Activated CD4-positive, alpha-beta T cell treated with anti-CD3 and anti-CD28 coated beads, Interleukin-2, amount 10 ng/mL, durations not matched to agents 24 days and 14 days (primary cell): ENCODE measurements at places on chromosomes 2 and 18. TPM values are rescaled to one million over a fixed set of nuclear protein-coding genes. Genes with fewer than 3 reads are reported as not detected.

Gene ZNF516
- 0.85 and 1.6 TPM in 2 replicates for total RNA-seq

Gene ABCG5
- total RNA-seq: not detected in 2 replicates

Gene DYSF
- 0.36 TPM in 1 of 2 replicates, not detected in the other for total RNA-seq

Gene GTF2A1L
- total RNA-seq: not detected in 2 replicates

Gene ACTG2
- total RNA-seq: not detected in 2 replicates

Gene ACADL
- not detected in 2 replicates for total RNA-seq

Gene LBX2
- total RNA-seq: 0.36 and 0.40 TPM in 2 replicates

Gene LRP1B
- not detected in 2 replicates for total RNA-seq

Gene NCKAP5
- not detected in 2 replicates for total RNA-seq

Gene AMER3
- not detected in 2 replicates for total RNA-seq
